Pons (tissue), 1 donor: ENCODE measurements at places on chromosomes 1 and 21.
A peak's percentile ranks its signal among the peaks of the same experiment; 100 is the strongest.

GRCh38 chr1:199691540-199691939, 336.0 kb upstream of the NR5A2 start:
- no peak for DNase-seq

DNA sequence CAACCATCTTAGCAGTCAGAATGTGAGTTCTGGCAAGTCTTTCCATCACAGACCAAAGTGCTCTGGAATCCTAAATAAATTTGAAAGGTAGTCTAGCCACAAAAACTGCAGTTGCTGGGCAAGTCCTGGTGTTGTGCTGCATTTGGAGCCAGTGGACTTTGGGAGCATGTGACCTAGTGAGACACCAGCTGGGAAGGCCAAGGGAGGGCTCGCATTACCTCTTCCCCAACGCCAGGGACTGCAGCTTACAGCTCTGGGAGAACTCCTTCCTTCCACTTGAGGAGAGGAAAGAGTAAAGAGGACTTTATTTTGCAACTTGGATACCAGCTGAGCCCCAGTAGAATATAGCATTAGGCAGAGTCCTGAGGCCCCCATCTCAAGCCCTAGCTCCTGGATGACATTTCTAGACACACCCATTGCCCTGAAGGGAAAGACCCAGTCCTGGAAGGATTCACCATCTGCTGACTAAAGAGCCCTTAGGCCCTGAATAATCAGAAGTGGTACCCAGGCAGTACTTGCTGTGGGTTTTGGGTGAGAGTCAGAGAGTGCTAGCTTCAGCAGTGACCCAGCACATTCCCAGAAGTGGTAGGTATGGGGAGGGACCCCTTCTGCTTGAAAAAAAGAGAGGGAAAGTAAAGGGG, 190.7 kb downstream of the NUF2 start:
- DNase-seq, result no peak

- DNase-seq, result no peak
Measured at GRCh38 chr1:25620211-25620610, 3.6 kb downstream of the MAN1C1 start.

GRCh38 chr21:44407493-44407892, 47.8 kb upstream of the LRRC3 start:
- no peak for DNase-seq

GRCh38 chr1:52454779-52455178, 50.4 kb downstream of the PRPF38A start:
- DNase-seq, result no peak

DNA sequence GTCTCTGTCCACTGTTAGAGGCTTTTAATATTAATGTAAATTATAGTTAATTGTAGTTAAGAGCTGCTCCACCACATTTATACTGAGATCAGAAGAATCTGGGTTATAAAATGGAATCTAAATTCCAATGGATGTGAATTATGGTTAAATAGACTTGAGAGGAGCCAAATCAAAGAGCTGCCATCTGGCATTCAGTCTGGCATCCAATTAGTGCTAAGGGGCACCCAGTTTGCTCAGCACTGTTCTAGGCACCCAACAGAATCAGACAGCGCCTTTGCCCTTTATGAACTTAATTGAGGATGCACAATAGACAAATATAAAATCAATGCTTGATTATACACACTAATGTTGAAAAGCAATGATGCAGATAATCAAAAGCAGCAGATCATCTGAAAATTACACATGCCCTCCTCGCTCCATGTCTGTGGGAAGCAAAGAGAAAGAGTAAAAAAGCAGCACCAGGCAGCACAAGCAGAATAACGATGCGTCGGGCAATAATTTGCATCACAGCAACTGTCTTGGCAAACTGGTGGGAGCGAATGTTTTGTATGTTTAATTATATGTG, 310.1 kb downstream of the BRINP2 start:
- DNase-seq, result no peak

GRCh38 chr1:176884286-176884685, 280.2 kb downstream of the ASTN1 start:
- DNase-seq, result no peak

DNA sequence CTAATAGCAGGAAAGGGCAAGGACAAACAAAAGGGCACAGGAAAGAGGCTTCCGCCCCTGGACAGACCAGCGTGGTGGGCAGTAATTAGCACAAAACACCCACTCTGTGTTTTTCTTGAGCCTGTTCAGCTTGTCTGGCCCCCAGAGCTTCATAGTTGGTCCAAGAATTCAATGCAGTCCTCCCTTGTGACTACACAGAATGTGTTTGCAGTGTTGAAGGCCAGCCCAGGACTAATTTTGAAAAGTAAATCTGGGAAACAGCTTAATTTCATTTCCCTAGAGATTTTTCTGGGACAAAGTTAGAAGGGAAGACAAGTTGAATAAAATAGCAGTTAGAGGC, 49.2 kb upstream of the LMO4 start:
- no peak for DNase-seq

DNA sequence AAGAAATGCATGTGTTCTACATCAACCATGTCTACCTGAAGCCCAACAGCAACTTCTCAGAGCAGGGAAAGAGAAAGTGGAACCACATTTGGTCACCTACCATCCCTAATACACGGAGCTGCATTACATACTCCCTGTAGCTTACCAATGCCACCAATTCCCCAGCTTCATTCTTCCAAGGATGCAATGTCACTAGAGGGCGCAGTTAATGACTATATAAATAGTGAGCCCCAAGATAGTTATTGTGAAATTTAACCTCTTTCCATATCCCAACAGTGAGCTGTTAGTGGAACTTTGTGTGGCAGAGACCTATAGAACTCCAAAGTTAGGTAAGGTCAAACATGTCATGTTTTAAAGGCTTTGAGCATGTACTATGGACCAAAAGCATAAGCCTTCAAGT, 618.3 kb downstream of the SMYD3 start:
- DNase-seq, result no peak

DNA sequence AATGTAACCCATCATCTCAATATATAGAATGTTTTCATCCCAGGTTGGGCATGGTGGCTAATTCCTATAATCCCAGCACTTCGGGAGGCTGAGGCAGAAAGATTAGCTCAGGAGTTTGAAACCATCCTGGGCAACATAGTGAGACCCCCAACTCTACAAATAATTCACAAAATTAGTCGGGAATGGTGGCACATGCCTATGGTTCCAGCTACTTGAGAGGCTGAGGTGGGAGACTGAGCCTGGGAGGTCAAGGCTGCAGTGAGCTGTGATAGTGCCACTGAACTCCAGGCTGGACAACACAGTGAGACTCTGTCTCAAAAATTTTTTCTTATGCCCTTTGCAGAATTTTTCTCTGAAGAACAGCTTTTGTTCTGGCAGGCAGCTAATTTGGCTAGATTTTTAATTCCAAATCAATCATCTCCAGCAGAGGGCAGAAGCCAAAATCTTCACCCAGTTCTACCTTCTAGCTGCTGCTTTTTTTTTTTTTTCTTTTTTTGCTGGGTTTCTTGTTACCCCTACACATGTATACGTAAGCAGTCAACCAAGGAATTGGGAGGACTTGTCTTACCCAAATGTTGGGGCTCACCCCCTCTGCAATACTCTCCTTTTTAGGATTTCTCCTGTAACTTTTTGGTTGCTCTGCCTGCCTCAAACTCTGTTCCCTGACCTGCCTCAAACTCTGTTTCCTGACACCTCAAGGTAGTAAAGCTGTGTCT, 2.7 kb upstream of the RAD54L start:
- no peak for DNase-seq

DNA sequence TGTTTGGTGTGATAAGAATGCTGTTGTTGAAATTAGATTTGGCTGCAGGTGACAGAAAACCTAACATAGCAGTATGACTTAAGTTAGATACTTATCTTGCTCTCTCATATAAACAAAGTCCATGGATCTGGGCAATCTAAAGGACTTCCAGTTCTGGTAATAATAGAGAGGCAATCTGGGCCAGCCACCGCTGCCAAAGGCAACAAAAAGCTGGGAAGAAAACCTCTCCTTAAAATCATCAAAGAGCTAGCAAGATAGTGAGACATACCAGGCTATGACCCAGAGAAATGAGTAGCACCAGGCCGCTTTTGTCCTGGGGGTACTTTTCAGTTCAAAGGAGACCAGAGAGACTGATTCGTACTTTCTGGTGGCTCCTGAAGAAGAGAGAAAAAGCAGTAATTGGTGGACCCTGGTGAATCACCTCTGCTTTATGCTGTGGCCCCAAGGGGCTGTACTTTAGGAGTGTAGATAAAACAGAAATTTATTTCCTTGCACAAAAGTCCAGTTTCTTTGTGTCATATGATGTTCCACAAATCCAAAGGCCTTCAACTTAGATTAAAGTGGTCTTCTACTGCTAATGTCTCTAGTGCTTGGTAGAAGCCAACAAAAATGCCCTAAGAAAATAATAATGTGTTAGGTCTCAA, 125.4 kb downstream of the TBX19 start:
- no peak for DNase-seq

DNA sequence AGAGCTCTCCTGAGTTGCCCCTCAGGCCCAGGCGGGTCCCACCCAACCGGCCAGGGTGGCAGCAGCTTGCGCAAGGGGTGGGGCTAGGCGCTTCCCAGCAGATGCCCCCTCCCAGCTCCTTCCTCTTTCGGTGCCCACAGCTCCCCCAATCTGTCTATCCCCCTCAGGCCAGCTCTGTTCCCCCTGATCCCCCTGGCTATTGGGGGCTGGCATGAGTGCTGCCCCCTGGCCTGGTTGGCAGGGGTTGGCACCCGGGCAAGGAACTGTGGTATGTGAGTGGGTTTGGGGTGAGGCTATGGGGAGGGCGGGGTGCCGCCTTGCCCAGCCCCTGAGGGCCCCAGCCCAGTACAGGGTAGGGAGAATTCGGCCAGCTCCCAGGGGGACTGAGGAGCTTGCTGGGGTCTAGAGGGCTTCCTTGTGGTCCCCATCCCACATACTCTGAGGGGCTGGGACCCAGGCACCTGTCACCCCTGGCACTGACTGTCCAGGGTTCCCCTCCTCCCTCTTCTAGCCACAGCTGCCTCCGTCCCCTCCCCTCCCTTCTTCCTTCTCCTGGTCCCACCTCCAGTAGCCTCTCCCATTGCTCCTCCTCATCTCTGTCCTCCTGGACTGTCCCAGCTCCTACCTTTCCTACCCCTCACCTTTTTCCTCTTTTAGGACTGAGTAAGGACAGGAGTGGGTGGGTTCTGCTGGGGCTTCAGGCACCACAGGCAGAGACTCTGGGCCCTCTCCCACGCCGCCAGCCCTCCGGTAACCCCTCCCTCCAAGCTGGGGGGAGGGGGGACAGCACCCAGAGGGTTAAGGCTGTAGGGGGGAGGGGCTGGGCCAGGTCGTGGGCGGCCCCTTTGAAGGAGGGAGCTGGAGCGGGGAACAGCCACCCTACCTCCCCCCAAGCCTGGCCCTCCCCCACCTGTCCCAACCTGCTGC, 5.7 kb downstream of the ZBTB7B start:
- DNase-seq, result no peak

DNA sequence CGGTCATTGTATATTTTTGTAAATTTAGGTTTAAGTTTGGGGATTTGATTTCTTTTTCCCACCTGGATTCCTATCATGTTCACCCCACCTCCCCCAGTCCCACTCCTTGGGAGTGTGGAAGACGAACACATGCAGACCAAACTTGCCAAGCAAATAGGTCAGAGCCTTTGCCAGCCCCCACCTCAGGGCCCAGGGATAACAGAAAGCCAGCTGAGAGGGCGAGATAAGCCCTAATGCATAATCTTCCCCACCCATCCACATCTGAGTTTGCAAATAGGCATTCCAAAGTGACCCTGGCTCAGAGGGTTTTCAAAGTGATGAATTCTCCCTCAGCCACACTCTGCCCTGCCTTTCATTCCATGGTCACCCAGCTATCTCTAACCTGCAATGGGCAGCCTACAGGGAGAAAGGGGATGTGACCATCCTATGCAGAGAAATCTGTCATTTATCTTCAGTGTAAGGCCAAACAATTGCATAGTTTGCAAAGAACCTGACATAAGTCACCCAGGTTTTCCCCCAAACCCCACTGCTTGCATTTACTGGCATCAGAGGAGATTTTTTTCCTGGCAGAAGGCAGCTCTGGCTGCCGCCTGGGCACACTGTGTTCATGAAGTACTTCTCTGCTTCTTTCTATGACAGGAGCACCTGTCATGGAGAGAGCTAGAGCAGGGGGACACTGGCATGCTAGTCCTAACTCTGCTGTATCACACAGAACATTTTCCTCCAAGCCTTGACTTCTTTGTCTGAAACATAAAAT, 69.0 kb upstream of the NFIA start:
- no peak for DNase-seq

DNA sequence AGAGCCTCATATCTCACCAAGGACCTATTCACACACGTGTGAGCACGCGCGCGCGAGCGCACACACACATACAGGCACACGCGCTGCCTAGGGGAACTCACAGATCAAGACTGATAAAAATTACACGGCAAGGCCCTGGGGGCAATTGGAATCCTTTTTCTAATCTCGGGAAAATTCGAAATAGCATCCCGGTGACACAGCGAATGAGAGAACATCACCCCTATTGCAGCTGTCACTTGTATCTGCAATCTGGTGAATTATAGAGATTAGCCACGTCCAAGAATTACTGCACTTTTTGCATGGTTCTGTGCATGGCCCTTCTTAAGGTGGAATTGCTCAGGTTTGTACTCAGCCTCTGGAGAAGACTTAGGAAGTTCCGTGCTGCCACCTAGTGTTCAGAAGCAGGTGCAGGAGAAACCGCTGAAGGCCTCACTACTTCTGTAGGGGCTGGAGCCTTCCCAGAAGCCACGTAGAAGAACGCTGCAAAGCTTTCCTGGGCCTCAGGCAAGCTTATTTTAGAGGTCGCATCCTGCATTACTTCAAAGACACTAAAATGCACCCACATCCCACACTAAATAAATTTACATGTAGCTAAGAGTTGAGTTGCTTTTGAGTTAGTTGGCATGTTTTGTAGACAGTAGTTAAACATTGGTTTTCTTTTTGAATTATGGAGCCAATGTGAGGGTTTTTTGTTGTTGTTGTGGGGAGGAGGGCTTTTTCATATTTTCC, 229.2 kb upstream of the CAMK1G start:
- peak; percentile 88 for DNase-seq

- DNase-seq, result no peak
Measured at GRCh38 chr1:32001863-32002262, 11.8 kb upstream of the KHDRBS1 start.

- DNase-seq, result no peak
Measured at GRCh38 chr1:54499097-54499359, 49.0 kb upstream of the ACOT11 start.

DNA sequence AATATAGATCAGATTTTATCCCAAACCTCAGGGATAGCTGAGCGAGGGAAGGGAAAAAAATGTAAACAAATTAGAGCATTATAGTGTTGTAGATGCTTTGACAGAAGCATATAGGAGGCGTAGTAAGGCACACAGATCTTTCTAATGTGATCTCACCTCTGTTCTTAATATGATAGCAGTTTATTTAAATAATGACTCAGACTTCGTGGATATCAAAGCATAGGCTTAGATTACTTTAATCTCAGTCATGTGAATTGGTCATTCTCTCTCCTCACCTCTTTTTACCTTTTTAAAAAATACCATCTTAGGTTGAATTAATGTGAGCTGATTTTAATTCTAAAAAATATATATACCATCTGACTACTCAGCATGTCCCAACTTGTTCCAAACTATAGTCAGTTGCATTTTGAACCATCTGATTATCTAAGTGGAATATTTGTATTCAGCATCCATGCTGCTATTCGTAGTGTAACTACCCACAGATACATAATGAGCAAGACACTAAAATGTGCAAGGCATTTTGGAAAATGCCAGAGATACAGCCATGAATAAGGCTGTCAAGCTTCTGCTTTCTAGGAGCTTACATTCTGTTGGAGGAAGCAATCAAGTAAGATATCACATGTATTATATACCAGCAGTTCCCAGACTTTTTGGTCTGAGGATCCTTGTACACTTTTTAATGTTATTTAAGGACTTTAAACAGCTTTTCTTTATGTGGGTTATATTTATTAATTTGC, 76.7 kb downstream of the OSBPL9 start:
- DNase-seq, result no peak

GRCh38 chr1:48003741-48004531, 6.8 kb upstream of the TRABD2B start:
- DNase-seq, result no peak

- peak; percentile 25 for DNase-seq
Measured at GRCh38 chr21:32770871-32771523, 558 bp downstream of the PAXBP1 start.
